ENCODE measurements at places on chromosomes 12 and 14.

GRCh38 chr12:13119826-13120225, 16.4 kb upstream of the GSG1 start:
- DNase-seq = no peak

GRCh38 chr14:95218472-95219193, 61.3 kb upstream of the DICER1 start:
- no peak for DNase-seq

GRCh38 chr12:76190299-76190698, 105.8 kb upstream of the NAP1L1 start:
- DNase-seq = no peak

- DNase-seq = no peak
Measured at GRCh38 chr12:4147031-4147481, 126.5 kb upstream of the CCND2 start.

- DNase-seq = no peak
Measured at GRCh38 chr12:32533971-32534590, 134.7 kb downstream of the FGD4 start.

DNA sequence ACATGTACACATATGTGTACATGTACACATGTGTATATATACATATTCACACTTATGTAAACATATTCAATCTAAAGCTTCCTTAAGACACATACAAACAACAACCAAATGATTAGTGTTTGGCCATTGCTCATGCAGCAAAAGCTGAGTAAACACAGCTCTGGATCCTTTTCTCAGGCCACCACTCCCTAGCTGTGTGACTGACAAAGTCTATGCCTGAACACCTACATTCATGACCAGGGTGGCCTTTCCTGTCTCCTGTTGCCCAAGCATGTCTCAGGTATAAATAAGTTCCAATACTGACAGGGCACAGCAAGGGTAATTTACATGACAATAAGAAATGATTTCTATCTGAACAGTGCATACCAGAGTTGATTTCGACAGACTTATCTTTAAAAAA, 1.4 kb upstream of the PTPRO start:
- DNase-seq = no peak

DNA sequence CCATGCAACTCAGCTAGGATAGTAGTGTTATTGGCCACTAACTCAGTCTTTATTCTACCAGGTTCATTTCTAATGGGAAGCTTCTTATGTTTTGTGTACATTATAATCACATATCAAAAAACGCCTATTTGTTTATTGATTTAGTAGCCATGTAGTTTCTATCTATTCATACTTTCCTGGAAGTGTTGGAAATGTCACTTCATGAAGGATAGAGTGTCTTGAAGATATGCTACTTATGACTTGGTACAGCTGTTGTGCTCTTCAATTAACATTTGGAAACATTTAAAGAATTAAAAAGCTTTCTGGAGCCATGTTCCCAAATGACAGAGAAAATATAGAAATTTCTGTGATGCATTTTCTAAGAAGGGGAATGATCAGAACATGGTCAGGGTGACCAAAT, 307.5 kb downstream of the ETNK1 start:
- DNase-seq = no peak

DNA sequence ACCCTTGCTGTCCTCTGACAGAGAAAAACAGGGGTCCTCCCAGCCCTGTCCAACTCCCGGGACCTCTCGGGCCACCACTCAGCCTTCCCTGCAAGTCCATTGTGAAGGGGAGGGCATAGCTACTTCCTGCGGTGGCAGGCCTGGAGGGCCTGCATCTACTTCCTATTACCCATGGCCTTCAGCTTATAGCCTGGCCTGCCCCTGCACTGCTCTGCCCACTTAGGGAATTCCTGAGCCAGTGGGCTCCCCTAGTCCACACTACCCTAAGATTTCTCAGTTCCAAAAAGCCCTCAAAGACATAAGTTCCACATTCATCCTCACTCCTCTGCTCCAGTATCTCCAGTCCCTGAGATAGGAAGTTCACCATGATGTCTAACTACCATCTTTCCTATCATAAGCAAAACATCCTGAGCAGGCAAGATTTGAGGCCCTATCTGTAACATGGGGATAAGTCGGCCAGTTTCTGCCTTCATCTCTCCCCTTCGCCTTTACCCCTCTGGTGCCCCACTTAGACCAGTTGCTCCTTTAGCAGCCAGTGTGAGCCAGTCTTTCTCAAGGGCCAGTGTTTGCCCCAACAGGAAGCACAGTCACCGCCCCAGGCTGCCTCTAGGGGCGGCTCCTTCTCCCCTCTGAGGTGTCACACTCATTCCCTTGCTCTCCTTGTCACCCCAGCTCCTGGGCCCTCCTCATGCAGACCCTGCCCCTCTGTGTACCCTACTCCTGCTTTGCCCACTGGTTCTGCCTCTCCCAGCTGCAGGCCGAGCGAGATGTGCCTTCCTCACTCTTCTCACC, 10.9 kb downstream of the HDAC7 start:
- DNase-seq = no peak

GRCh38 chr14:71048393-71048792, 141.1 kb downstream of the PCNX1 start:
- DNase-seq = no peak

DNA sequence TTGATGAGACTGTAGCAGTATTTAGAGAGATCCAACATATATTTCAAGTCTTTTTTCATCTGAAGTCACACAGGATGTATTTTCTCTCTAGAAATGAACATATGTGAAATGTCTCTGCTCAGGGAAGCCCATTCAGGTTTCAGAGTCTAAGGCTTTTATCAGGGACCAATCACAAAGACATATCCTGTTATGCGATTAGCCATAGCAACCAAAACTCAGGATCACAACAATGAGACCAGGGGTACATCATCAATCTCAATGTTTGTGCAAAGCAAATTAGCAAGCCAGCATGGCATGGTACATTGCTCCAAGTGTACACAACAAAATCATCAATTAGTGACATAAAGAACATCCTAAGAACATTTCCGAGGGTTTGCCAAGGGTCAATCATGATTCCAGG, 99.2 kb upstream of the AMN1 start:
- no peak for DNase-seq

DNA sequence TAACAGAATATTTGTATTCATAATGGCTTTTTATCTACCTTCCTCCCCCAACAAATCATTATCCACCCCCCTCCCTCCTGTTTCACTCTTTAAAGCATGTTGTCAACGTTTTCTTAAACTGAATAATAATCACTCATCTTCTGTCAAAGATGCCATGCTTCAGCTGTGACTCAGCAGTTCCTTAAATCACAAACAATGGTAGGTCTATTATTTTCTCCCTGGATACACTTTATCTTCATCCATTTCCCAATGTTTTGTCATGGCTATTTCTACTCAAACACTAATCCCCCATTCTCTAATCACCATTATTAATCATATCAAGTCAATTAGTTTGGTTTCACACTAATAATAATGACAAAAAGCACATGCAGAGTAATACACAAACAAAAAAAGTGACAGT, 6.5 kb downstream of the CLEC12B start:
- DNase-seq = no peak

DNA sequence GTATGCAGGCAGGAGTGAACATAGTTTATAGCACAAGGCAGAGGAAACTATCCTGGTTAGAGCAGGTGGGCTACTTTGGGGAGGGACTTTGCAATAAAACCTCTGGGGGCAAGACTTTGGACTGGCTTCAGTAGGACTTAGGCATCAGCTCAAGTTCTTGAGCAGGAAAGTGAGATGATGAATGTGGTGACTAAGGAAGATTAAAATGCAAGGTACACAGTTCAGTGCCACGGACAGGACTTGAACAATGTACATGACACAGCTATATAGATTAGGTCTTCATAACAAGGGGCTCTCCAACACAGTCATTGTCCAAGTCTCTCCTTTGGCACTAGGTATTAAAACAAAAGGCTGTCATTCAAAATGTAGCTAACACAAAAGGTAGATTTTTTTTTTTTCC, 21.4 kb upstream of the PPP4R4 start:
- no peak for DNase-seq

DNA sequence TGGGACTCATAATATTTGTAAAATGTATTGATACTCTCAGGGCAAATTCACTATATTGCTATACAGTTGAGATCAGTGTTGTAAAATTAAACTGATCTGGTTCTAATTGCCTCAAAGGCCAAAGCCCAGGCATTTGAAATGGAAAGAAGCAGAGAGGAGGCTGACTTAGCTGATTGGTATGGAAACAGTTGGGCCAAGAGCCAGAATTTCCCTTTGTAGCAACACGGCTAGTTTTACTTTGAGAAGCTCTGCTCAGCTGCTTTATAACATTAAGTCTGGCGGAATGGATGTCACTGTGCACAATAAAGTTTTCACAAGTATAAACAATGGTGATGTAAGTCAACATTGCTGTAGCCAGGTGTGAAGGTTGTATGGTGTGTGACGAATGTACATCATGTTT, 186.4 kb downstream of the MSRB3 start:
- peak; percentile 41 for DNase-seq

DNA sequence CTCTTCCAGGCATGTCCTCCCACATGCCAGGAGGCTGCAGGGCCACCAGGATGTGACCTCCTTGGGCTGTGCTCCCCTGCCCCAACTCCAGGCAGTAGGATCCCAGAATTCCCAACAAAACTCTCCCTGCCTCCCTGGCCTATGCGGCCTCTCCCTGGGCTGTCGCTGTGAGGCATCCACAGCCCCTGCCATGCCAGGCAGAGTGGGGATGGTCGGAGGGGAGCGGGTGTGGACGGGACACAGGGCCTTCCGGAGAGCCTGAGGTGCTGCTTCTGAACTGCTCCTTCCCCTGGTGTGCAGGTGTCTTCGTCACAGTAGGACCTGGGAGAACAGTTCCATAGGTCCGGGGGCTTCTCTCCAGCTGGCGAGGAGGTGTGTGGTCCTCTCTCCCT, 18.3 kb downstream of the GPR132 start:
- no peak for DNase-seq

GRCh38 chr12:44581642-44582242, 294.4 kb downstream of the NELL2 start:
- no peak for DNase-seq

GRCh38 chr14:51917193-51917592, 56.8 kb downstream of the GNG2 start:
- DNase-seq = peak; percentile 50

- no peak for DNase-seq
Measured at GRCh38 chr14:81772381-81772780, 238.7 kb upstream of the SEL1L start.

DNA sequence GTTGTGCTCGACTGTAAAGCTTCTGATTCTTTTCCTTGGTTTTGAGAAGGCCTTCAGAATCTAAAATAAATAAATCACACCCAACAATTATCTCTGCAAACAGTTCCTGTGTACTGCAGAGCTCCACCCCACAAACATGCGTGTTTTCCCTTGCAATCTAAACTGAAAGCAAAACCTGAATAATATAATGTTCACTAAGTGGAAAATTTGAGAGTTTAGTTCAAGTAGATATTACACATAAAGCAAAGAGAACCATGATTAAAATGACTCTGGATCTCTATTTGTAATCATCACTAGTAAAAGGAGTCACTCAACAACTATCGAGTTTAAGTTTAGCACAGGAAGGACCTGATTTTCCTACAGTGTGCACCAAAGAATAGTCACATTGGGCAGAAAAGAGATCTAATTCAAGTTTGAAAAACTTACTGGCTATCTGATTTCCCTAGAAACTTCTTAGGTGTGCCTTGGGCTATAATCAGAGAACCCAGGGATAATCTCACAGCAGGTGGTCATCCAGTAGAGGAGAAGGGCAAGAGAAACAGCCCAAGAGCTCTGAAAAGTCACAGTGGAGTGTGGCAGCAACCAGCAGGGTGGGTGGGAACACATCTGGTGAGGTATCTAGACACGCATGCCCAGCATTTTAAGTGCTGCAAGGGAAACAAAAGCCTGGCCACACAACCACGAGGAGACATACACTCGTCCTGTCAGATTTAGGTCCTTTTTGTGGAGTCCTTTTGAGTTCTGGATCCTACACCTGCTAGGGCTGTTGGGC, 25.4 kb downstream of the ATG14 start:
- DNase-seq = no peak

DNA sequence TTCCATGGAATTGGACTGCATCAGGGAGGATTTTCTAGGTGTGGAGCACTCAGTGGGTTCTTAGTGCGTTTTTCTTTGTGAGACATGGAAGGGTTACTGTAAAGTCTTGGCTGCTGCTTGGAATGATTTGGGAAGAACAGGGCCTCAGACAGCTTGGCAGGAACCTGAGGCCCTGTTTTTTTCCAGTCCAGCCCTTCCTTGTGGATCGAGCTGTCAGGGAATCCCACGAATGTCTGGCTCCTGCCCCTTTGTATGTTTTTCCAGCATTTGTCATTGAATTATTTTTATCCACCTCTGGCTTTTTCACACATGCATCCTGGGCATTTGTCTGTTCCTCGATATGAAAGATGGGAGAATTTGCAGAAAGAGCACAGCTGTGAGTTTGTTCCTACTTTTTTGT, 158.5 kb downstream of the TGFB3 start:
- no peak for DNase-seq

- DNase-seq = no peak
Measured at GRCh38 chr12:6952863-6953441, 1.8 kb downstream of the PTPN6 start.

GRCh38 chr14:22438742-22439141, 150.3 kb downstream of the DAD1 start:
- peak; percentile 22 for DNase-seq

DNA sequence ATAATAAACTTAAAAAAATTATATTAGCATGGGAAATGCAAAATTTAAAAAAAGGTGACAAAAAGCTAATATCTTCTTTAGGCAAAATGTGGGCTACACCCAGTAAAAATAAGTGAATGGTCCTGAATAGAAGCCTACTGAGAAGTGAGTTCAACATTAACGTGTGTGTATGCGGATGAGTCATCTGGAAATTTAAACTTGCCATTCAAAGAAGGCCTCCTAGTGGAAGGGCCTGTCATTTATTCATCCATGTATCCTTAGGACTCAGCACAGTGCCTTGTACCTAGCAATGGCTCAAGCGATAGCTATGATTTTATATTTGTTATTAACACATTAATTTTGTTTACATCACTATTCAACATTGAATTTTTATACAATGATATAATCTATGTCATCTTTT, 226.2 kb downstream of the NUBPL start:
- DNase-seq = no peak

DNA sequence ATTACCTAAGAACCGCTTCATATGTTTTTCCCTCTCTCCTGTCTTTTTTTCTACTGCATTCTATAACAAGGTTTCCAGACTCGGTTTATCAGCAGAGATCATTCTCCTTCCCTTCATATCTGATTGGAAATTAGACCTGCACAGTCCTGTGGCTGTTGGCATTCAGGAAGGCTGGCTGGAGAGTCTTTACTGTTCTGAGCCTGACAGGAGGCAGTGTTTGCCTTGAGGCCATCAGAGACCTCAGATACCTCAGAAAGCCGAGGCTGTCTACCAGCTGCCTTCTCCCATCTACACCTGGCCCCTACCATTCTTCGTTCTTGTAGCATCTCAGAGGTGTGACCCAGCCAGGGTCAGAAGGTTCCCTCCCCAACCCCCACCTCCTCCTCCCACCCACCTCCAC, 182.0 kb downstream of the CAND1 start:
- DNase-seq = no peak

GRCh38 chr12:115296613-115297198, 612.7 kb upstream of the TBX3 start:
- DNase-seq = no peak

All from brain (organoid and tissue), 16 donors.